ENCODE measurements at places on chromosomes 7 and 10. TPM values are rescaled to one million over a fixed set of nuclear protein-coding genes. Genes with fewer than 3 reads are reported as not detected.

DNA sequence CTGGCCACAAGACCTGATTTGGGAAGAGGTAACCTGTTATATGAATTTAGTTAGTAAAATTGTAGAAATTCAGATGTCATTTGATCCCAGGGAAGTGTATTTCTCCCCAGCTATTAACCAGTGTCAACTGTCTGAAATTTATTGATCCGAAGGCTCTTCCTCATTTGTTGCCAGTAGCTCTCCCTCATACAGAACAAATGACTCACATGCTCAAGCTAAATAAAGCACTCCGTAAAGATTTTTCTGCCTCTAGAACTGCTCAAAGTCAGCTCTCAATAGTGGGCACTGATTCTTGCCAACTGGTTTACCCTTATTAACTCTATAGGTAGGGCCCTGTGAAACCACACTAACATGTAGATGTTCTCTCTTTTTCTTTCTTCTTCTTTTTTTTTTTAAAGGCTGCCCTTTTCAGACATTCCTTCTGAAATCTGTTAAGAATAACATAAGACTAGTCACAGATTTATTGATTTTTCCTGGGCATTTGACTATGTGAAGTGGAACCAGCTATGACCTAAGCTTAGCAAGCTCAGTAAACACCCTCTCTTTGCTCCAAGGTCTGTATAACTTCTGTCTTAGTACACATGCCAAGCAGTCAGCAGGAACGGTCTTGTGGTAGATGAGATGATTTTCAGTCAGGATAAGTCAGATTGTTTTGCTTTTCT lies 21.8 kb downstream of the RPA3 start:
- H3K4me3 ChIP-seq: no peak overlapping the region
- no peaks in the 10 kb centered on the region for H3K36me3 ChIP-seq
- H3K4me1 ChIP-seq: peaks cover 7% of the 10 kb centered on the region
- H3K27ac ChIP-seq: no peak overlapping the region
- no peaks in the 10 kb centered on the region for H3K27me3 ChIP-seq

- H3K27ac ChIP-seq: no peak overlapping the region
- no peaks in the 10 kb centered on the region for H3K27me3 ChIP-seq
- no peak overlapping the region for H3K4me3 ChIP-seq
- DNase-seq: no peak
These were observed 23.0 kb downstream of the TOMM7 start for GRCh38 chr7:22799633-22800032.

DNA sequence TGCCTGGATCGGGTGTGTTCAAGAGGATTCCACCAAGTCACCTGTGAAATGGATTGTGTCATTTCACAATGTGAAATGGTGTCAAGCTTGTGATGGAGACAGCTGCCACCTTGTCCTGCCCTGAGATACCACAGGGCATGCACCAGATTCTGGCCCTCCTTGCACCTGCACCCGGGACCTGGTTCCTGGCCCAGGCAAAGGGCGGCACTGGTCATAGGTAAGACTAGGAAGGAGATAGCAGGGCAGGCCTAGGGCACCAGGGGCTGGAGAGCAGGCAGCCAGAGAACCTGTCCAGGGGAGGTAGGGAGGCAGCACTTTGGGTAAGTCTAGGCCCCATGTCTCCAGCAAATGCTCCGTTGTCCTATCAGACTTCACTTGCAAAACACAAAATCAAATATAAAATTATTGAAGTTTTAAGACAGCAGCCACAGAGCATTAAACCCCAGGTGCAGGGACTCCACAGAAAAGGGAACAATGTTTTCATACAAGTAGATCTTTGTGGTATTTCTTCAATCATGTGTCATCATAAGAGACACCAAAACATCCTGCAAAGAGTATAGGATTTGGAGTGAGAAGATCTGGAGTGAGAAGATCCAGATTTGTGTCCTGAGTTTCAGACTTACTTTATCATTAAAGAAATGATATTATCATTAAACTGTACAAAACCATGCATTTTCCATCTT lies 22.7 kb upstream of the ZNF800 start:
- H3K27me3 ChIP-seq: no peaks in the 10 kb centered on the region
- peak; percentile 79 for DNase-seq

DNA sequence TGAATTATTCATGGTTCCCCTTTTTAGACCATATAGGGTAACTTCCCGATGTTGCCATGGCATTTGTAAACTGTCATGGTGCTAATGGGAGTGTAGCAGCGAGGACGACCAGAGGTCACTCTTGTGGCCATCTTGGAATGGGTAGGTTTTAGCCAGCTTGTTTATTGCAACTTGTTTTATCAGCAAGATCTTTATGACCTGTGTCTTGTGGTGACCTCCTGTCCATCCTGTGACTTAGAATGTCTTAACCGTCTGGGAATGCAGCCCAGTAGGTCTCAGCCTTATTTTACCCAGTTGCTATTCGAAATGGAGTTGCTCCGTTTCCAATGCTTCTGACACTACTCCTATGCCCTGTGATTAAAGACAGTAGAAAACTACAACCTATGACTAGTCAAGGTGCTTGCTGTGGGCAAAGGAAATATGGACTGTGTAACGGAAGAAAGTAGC lies 18.8 kb upstream of the PAXIP1 start:
- H3K27me3 ChIP-seq: no peaks in the 10 kb centered on the region
- H3K36me3 ChIP-seq: no peaks in the 10 kb centered on the region
- H3K27ac ChIP-seq: no peak overlapping the region
- no peak overlapping the region for H3K4me3 ChIP-seq
- DNase-seq: no peak
- no peaks in the 10 kb centered on the region for H3K4me1 ChIP-seq

GRCh38 chr7:89477991-89478390 lies 676.3 kb upstream of the STEAP1 start:
- H3K27ac ChIP-seq: no peak overlapping the region
- H3K36me3 ChIP-seq: no peaks in the 10 kb centered on the region
- H3K4me1 ChIP-seq: no peaks in the 10 kb centered on the region
- no peak for DNase-seq

- H3K27ac ChIP-seq: no peak overlapping the region
- no peaks in the 10 kb centered on the region for H3K36me3 ChIP-seq
These were observed 268.5 kb downstream of the DNAJB9 start for GRCh38 chr7:108838198-108838597.

DNA sequence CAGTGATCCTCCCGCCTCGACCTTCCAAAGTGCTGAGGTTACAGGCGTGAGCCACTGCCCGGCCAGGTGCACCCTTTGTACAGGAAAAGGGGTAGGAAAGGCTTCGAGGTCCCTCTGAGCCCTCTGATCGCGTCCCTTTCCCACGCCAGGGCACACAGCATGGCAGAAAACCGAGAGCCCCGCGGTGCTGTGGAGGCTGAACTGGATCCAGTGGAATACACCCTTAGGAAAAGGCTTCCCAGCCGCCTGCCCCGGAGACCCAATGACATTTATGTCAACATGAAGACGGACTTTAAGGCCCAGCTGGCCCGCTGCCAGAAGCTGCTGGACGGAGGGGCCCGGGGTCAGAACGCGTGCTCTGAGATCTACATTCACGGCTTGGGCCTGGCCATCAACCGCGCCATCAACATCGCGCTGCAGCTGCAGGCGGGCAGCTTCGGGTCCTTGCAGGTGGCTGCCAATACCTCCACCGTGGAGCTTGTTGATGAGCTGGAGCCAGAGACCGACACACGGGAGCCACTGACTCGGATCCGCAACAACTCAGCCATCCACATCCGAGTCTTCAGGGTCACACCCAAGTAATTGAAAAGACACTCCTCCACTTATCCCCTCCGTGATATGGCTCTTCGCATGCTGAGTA lies 871 bp downstream of the POP7 start:
- peak overlapping the region; percentile 89 for H3K4me3 ChIP-seq
- peaks cover 6% of the 10 kb centered on the region for H3K4me1 ChIP-seq
- no peaks in the 10 kb centered on the region for H3K27me3 ChIP-seq
- H3K36me3 ChIP-seq: no peaks in the 10 kb centered on the region
- peak; percentile 83 for DNase-seq

DNA sequence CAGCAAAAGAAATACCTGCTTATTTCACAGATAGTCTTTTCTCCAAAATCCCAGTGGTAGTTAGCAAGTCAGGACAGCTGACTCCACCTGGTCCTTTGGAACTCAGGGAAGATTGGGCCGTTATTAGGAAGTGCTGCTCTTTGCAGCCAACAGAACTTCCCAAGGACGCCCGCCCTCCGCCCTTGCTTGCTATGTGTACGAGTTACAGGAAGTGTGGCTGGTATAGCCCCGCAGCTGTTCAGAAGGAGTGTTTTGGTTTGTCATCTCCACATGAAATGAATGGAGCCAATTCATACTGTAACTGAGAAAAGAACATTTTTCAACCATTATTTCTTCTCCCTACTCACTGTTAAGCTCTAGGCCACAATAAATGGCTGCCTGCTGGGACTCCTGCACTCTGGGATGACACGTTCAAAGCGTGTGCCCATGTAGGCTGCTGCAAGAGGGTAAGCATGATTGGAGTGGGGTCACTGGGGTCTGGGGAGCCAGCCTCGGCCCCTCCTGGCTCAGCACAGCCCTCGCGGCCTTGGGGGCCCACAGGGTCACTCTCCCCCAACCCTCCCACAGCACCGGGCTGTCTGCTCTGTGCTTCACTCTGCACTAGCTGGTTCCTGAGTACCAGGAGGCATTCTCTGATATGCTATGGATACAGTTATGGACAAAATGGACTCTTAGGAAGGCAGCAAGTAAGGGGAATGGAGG lies 244.0 kb downstream of the EBF3 start:
- H3K27ac ChIP-seq: no peak overlapping the region
- peak; percentile 73 for DNase-seq
- H3K36me3 ChIP-seq: no peaks in the 10 kb centered on the region
- no peak overlapping the region for H3K4me3 ChIP-seq

GRCh38 chr10:71241830-71242621 lies 29.7 kb downstream of the UNC5B start:
- peaks cover 3% of the 10 kb centered on the region for H3K27me3 ChIP-seq
- no peaks in the 10 kb centered on the region for H3K36me3 ChIP-seq
- H3K27ac ChIP-seq: peak overlapping the region; percentile 71
- H3K4me1 ChIP-seq: peaks cover 37% of the 10 kb centered on the region

- H3K27ac ChIP-seq: no peak overlapping the region
- H3K36me3 ChIP-seq: no peaks in the 10 kb centered on the region
- H3K4me1 ChIP-seq: no peaks in the 10 kb centered on the region
- H3K4me3 ChIP-seq: no peak overlapping the region
- no peaks in the 10 kb centered on the region for H3K27me3 ChIP-seq
These were observed 509.2 kb downstream of the TCERG1L start for GRCh38 chr10:130802301-130802700.

GRCh38 chr7:26865094-26865388 lies 651 bp upstream of the SKAP2 start:
- DNase-seq: peak; percentile 89
- H3K36me3 ChIP-seq: no peaks in the 10 kb centered on the region
- H3K27me3 ChIP-seq: no peaks in the 10 kb centered on the region
- H3K4me3 ChIP-seq: peak overlapping the region; percentile 72

DNA sequence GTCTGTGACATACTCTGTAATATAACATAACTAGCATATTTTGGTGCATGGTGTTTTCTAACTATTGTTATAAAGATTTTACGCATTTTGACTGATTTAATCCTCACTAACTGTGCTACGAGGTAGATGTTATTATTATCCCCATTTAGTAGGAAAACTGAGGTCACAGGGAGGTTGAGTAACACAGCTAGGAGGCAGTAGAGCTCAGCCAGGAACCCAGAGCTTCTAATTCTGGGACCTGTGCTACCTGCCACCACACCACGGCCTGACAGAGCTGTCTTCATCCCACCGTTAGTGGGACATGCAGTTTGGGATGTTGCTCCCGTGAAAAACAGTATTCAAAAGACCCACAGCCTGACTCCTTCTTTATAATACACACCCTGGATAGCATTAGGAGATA lies 962.5 kb downstream of the CNTNAP2 start:
- no peak overlapping the region for H3K27ac ChIP-seq
- no peak for DNase-seq
- H3K4me3 ChIP-seq: no peak overlapping the region
- no peaks in the 10 kb centered on the region for H3K36me3 ChIP-seq
- H3K4me1 ChIP-seq: no peaks in the 10 kb centered on the region
- H3K27me3 ChIP-seq: no peaks in the 10 kb centered on the region

GRCh38 chr10:96502561-96503282 lies 11.0 kb downstream of the TLL2 start:
- DNase-seq: no peak
- H3K4me3 ChIP-seq: no peak overlapping the region

DNA sequence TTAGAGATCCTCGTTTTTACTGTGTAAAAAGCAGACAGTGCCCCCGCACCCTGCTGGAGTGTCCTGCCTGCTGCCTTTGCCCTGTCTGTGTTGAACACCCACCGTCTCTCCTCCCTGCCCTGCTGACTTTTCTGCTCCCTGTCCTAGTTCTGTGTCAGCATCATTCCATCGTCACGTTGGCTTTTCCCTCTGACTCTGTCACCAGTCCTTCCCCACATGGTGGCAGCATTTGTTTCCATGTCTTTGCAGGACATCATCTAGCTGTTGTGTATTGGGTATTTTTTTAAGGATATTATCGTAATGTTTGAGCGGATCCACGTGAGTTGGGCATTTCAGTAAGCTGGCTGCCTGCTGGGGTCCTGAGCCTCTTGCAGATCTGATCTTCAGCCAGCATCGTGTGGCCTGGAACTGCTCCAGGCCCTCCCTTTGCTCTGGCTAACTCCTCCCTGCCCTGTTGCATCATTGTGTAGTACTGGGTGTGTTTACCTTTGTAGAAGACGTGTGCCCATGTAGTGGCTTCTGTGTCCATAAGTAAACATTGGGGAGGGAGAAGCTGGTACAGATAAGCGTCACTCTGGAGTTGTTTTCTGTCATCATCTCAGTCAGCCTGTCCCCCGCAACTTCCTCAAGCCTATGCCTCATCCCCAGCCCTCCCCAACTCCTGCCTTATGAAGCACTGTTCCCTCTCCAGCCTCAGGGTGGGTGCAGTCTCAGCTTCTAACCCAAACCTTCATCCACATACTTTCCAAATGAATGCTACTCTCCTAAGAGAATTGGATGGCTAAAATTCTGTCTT lies 44.3 kb downstream of the TRRAP start:
- H3K27ac ChIP-seq: no peak overlapping the region
- no peak for DNase-seq
- H3K27me3 ChIP-seq: no peaks in the 10 kb centered on the region
- H3K4me1 ChIP-seq: no peaks in the 10 kb centered on the region

DNA sequence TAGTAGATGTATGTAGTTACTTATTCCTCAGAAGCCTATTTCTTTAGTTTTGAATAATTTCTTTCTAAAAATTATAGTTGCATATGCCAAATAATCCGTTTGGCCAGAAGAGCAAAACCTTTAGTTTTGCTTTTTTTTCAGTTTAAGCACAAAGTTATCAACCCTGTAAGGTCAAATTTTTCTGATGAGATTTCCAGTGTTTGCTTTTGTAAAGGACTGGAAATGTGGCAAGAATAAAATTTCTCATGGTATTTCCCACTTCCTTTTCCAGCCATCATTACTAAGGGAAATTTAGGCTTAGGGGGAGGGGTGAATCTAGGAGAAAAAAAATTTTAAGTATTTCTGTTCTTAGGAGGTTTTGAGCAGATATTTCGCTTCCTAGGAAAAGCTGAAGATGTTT lies 7.6 kb downstream of the CALD1 start:
- peaks cover 4% of the 10 kb centered on the region for H3K4me1 ChIP-seq
- DNase-seq: no peak
- H3K36me3 ChIP-seq: no peaks in the 10 kb centered on the region
- H3K27ac ChIP-seq: no peak overlapping the region
- no peaks in the 10 kb centered on the region for H3K27me3 ChIP-seq

- DNase-seq: no peak
- no peaks in the 10 kb centered on the region for H3K4me1 ChIP-seq
- H3K27ac ChIP-seq: no peak overlapping the region
These were observed 53.0 kb downstream of the SP4 start for GRCh38 chr7:21480693-21481403.

- no peaks in the 10 kb centered on the region for H3K36me3 ChIP-seq
- H3K27me3 ChIP-seq: no peaks in the 10 kb centered on the region
- no peak overlapping the region for H3K4me3 ChIP-seq
These were observed 66.8 kb downstream of the ADAM12 start for GRCh38 chr10:126321440-126321839.

The MSRB2 gene
- 12.6 TPM for polyA plus RNA-seq

The PIK3CG gene
- polyA plus RNA-seq: 2.7 TPM

The ACTL6B gene
- not detected for polyA plus RNA-seq

The TMEM273 gene
- 64.5 TPM for polyA plus RNA-seq

The HMX3 gene
- not detected for polyA plus RNA-seq

Data from spleen (tissue), 13 donors.